NCI-H2081 (cell line): ENCODE measurements at places on chromosomes 16 and 17.

DNA sequence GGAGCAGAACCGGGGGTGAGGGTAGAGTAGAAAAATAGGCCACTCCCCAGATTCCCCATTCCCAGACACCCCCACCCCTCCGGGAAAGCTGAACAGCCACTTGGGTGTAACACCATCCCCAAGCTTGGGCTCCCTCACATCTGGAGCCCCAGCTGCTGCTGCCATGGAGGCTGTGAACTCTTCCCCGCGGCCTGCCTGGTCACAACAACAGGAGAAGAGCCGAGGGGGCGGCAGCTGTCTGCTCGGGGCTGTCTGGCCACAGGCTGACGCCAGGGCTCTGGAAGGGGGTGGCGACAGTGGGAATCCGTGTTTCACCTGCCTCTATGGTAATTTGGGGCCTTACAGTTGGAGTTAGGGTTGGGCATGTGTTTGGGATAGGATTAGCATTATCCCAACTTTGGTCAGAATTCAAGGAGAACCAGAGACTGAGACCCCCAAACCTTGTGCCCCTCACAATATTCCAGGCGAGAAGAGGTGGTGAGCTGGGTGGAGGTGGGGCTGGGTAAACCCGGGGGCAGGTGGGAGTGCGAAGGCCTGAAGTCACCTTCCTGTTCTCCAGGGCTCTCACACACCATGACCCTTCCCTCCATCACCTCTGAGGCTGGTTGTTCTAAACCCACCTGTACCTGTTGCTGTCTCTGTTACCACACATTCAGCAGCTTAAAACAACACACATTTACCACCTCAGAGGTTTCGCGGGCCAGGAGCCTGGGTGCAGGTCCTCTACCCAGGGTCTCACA, 29.7 kb upstream of the NXPH3 start:
- no peak for DNase-seq

DNA sequence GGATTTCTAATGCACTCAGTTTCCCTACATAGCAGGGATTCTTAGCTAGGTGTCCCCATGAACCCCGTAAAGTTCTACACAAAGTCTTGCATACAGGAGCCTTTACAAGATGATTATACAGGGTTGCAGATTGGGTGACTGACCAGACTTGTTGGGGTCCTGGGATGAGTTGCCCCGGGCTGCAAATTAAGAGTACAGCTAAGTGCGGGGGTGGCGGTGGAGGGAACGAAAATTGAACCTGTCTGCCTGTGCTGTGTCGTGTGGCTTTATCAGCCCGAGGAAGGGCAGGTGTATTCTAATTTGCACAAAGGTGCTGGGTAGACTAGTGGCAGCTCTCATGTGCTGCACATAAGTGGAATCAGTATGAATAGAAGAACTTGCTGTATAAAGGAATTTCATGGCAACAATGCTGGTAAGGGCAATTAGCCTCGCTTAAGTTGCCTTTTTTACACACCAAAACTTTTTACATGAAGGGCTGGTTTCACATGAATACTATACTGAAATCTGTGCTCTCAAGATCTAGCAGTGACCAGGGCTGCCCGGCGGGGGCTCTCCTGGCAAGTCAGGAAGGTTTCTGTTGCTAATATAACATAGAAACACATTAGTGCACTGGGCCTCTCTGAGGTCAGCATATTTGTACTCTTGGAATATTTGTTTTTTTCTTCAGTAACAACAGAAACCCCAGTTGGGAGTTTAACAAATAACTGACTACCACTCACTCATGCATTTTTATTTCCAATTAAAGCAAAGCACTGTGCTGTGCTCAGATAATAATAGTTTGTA, 50.7 kb downstream of the ADCY7 start:
- no peak for DNase-seq

DNA sequence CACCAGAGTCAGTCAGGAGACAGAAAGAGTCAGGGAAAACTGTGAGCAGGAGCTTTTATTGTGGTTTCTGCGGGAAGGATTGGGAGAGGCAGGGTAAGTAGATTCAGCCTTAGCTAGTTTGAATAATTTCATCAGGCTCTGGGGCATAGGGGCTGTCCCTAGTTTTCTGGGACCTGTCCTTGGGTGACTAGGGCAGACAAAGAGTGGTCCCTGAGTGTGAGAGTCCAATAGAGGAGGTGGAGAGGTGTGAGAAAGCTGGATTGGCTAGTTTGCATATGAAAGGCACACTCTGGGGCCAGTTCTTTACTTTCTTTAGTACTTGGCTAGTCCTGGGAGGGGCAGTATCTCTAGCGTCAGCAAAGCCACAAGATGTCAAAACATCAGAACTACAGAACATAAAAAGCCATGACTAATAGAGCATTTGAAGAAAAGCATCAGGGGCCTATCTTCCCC, 255.6 kb downstream of the HS3ST3A1 start:
- DNase-seq, result no peak

- no peak for DNase-seq
These were observed 2.6 kb upstream of the N4BP1 start for GRCh38 chr16:48612611-48613010.

GRCh38 chr16:88691924-88692560, 5.7 kb upstream of the SNAI3 start:
- DNase-seq, result no peak

- no peak for DNase-seq
These were observed 929 bp downstream of the SLC25A11 start for GRCh38 chr17:4938688-4939545.

- no peak for DNase-seq
These were observed 1.5 kb downstream of the GRIN2A start for GRCh38 chr16:10180771-10181163.

- DNase-seq, result no peak
These were observed 8.1 kb downstream of the ZCCHC14 start for GRCh38 chr16:87484487-87485331.

- DNase-seq, result peak; percentile 58
These were observed 43.2 kb upstream of the MRPS23 start for GRCh38 chr17:57892820-57893595.

- no peak for DNase-seq
These were observed 32.9 kb downstream of the MAP2K4 start for GRCh38 chr17:12053552-12053951.
